Sciatic nerve (tissue), 2 donors: ENCODE measurements at places on chromosomes 16 and 17. TPM values are rescaled to one million over a fixed set of nuclear protein-coding genes. Genes with fewer than 3 reads are reported as not detected.

- no peak for DNase-seq
These were observed 15.0 kb downstream of the NTN1 start for GRCh38 chr17:9036336-9036735.

DNA sequence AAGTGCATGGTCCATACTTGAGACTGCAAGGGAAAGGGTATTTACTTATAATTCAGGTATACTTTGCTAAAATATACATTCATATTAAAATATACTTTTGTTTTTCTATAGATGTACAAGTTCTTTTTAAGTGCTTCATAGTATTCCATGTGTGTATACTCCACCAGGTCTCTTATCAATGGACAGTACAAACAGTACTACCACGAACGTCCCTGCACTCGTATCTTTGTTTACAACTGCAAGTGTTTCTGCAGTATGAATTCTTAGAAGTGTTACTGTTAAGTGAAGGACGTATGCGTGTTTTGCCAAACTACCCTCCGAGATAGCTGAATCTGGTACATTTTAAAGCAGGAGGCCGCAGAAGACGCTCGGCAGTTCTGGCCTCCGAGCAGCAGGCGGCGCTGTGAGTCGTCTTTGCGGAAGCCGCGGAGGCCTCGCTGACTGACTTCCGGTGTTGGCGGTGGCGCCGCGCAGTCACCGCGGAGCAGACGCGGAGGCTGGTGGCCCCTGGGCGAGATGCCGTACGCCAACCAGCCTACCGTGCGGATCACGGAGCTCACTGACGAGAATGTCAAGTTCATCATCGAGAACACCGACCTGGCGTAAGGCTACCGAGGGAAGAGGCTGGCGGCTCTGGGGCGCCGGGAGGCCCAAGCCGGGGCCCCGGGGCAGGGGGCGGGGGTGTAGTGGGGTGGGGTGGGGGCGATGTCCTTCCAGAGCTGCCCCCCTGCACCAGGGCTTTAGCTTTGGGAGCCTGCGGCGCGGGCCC lies at the start of gene POLR2C:
TSS of gene POLR2C (plus strand) at position 471 of the 769 bp plus-strand sequence. CDS start at position 517, 46 bp downstream.
- DNase-seq = peak; percentile 92

DNA sequence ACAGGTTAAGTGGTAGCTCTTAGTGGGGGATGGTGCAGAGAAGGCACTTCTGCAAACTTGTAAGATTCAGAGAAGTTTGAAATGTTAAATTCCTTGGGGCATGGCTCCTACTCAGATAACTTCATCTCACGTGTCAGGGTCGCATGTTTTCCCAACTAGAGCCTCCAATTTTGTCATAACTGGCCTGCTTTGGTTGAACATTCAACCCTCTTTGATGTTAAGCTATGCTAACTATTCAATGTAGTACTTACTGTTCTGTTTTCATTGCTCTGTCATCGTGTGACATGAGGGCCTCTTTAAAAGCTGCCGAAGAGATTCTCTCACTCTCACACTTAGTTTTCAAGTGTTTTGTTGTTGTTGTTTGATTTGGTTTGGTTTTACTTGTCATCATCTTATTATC lies 280.8 kb downstream of the CDH11 start:
- no peak for DNase-seq

GRCh38 chr16:66585481-66586239 lies 6.4 kb downstream of the CMTM2 start:
- no peak for DNase-seq

DNA sequence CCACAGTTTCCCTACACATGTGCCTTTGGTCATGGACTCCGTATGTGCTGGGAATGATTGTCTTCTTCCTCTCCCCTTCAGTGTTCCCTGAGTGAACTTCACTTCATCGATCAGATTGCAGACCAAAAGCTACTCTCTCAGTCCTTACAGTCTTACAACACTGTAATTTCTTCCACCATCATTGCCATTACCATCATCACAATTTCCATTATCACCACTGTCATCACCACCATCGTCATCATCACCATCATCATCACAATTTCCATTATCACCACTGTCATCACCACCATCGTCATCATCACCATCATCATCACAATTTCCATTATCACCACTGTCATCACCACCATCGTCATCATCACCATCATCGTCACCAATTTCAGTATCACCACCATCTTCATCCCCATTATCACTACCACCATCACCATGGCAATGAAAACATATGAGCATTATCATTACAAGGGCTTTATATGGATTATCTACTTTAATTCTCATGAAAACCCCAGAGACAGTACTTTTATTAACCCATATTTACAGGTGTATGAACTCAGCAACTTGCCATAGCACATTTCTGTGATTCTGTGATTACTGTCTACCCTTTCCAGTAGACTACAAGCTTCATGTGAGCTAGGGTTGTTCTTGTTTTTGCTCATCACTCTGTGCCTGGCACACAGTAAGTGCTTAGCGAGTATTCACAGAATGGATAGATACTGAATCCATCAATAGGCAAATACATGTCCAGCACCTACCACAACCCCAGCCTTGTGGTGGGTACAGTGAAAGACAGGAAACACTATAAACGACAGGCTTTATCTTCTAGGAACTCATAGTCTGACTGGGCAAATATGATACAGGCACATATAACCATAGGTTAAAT lies 327.0 kb downstream of the XYLT1 start:
- no peak for DNase-seq

DNA sequence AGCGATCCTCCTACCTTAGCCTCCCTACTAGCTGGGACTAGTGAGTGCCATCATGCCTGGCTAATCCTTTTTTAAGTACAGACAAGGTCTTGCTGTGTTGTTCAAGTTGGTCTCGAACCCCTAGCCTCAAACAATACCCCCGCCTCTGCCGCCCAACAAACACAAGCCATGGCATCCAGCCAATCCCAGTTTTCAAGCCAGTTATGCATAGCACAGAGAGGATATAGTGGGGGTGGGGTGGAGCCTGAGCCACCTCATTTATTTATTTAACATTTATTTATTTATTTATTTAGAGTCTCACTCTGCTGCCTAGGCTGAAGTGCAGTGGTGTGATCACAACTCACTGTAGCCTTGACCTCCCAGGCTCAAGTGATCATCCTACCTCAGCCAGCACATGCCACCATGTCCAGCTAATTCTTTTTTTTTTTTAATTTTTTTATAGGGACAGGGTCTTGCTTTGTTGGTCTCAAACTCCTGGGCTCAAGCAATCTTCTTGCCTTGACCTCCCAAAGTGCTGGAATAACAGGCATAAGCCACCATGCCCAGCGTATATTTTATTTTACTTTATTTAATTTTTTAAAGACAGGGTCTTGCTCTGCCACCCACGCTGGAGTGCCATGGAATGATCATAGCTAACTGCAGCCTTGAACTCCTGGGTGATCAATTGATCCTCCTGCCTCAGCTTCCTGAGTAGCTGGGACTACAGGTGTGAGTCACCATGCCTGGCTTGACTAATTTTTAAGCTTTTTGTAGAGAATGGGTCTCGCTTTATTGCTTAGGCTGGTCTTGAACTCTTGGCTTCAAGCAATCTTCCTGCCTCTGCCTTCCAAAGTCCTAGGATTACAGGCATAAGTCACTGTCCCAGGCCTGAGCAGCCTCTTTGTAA lies 26.2 kb upstream of the KLHL11 start:
- no peak for DNase-seq

- no peak for DNase-seq
These were observed 24.3 kb downstream of the G6PC1 start for GRCh38 chr17:42924891-42925290.

DNA sequence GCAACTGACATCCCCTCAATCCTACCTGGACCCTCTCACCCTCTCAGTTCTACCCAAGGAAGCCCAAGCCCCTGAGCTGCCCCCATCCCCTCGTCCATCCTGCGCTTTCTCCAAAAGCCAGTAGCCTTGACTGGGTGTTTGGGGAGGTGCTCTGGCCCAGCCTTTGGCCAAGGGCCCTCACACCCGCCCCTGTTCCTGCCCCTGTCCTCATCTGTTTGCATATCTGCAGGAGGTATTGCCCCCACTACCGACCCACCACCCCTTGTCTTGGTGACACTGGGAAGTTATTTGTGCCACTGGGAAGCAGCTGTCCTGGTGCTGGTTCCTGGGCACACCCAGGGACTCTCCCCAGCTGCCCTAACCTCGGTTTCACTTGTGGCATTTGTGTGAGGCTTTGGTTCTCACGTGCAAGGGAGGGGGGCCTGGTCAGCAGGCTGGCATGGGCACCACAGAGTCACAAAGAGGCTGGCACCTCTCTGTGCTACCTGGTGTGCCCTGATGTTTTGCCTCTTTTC lies 75.3 kb downstream of the MRC2 start:
- no peak for DNase-seq

DNA sequence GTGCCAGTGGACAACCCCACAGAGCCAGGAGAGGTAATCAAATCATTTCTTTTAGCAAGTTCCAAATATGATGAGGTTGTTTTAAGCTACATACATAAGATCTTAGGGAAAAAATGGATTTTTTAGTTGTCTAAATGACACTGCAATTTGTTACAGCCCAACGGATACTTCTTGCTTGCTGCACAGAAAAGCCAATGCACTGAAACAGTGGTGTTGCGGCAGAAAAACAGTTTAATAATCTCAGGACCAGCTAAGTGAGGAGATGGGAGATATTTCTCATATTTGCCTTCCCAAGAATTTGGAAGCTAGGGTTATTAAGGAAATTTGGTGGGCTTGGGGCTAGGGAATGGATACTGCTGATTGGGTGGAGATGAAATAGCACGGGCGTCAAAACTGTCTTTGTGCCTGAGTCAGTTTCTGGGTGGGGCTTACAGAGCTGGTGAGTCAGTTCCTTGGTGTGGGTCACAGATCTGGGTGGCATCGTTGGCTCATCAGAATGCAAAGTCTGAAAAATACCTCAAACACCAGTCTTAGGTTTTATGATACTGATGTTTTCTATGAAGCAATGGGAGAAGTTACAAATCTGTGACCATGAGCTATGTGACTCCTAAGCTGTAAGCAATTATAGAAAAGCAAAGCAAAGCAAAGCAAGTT lies 255.4 kb downstream of the IRX3 start:
- DNase-seq = no peak

GRCh38 chr16:47493381-47494337 lies 32.5 kb downstream of the PHKB start:
- no peak for DNase-seq

GRCh38 chr16:58022601-58023371 lies 2.8 kb upstream of the MMP15 start:
- peak; percentile 79 for DNase-seq

- no peak for DNase-seq
These were observed 151.9 kb downstream of the MSI2 start for GRCh38 chr17:57408071-57408811.

GRCh38 chr16:50368410-50369132 lies at the start of gene BRD7:
BRD7 (minus strand) TSS chr16:50368988; CDS start chr16:50368774, 214 bp downstream.
- DNase-seq = peak; percentile 72

DNA sequence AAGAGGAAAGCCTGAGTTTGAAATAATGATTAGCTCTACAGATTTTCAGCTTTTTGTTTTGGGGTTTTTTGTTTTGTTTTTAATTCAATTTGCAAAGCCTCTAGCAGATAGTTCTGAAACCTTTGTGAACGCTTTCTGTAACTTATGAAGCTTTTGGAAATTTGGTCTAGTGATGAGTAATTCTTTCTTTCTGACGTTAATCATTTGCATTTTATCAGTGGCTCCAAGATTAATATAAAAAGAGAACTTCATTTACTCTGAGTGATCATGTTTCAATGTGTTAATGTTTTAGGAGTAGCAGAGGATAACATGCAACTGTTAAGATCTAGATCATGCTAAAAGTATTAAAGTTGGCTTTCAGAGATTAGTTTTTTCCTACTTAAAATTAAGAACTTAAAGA lies 160.3 kb upstream of the TBX2 start:
- DNase-seq = no peak

DNA sequence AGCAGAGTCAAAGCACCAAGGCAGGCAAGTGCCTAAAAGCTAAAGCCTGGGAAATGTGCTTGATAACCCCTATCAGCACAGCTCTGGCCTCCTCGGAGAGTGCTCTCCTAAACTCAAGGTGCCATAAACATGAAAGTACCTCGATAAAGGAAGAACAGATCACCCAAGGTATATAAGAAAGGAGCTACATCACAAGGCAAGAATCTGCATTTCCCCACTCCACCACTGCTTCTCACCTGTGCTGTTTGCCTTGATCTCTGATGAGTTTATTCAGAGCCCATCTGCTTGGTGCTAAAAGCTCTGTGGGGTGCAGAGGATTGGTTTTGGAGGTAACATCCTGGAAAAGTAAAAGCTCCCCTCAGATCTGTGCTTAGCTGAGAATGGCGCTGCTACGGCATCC lies 449.5 kb upstream of the CDH5 start:
- DNase-seq = no peak

DNA sequence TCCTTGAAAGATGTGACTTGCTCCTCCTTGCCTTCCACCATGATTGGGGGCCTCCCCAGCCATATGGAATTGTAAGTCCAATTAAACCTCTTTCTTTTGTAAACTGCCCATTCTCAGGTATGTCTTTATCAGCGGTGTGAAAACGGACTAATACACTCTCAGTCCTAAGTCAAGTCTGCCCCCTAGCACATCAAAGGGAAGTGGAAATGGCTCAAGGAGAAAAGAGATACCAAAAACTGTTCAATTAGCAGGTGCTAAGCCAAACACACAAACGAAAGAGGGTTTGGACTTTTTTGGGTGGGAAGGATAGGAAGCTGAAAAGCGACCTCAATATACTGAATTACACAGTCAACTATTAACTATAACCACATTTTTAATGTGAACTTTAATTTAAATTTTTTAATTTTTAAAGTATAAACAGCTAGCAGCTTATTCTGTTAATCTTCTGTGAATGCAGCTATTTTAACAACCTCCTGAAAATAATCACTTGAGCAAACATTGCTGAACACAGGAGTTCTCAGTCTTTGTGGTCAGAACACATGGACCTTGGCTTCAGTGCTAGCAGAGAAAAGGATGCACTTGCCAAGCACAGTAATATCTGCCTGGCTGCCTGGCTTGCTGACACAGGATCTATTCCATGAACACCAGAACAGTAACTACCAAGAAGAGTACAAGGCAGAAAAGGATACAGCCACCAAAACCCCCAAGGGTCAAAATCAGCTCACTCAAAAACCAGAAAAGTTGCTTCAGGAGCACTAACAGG lies 10.9 kb downstream of the ZNF18 start:
- DNase-seq = no peak

GRCh38 chr17:80970044-80970761 lies 21.4 kb upstream of the CHMP6 start:
- DNase-seq = no peak

GRCh38 chr17:74690409-74690825 lies 22.3 kb downstream of the CD300LF start:
- no peak for DNase-seq

The CRHR1 gene
- total RNA-seq = 0.36 TPM

The CIAPIN1 gene
- total RNA-seq = 28.1 TPM

The TP53TG3F gene
- total RNA-seq = not detected

The CA5A gene
- total RNA-seq = not detected
